SJCRH30 (cell line): ENCODE measurements at places on chromosomes 7 and 10.

DNA sequence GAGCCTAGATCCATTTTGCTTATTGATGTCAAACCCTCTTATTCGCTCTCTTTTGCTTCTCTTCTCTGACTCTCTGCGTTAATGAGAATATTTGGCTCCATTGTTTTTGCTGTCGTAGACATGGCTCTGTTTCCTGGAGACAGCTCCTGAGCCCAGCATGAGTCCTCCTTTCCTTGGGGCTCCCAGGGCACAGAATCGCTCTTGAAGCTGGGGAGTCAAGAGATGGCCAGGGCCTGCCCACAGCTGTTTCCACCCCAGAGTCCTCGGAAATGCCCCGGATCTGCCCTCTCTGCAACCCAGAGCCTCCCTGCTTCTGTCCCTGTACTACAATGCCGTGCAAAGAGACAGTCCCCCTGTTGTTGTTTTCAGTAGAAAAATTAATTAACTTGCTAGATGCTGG is 566.7 kb upstream of the FOXK1 start:
- no peak for DNase-seq

GRCh38 chr7:104628017-104628416 is 299.6 kb downstream of the LHFPL3 start:
- no peak for DNase-seq

DNA sequence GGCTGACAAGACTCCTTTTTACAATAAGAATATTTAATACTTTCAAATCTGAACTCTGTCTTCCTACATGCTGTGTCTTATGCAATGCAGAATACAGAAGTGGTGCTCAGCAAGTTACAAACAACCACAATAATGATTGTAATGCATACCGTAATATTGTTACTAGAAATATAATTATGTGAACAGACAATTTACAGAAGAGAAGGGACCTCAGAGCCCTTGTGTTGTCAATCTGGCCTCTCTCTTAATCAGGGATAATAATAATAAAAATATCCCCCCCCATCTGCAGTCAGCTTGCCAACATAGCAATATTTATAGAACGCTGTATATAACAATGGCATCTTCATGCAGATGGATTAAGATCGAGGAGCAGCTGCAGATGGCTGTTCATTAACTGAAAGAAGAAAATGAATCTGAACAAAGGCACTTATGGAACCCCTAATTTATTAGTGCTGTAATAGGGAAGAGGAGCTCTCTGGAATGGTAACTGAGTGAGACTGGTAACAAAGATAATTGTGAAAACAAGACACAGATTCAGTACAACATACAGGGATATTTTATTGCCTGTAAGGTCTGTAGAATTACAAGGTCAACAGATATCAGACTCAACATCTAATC is 106.3 kb downstream of the TMEM26 start:
- DNase-seq: peak; percentile 1

GRCh38 chr7:35576031-35576573 is 118.8 kb downstream of the HERPUD2 start:
- DNase-seq: no peak

DNA sequence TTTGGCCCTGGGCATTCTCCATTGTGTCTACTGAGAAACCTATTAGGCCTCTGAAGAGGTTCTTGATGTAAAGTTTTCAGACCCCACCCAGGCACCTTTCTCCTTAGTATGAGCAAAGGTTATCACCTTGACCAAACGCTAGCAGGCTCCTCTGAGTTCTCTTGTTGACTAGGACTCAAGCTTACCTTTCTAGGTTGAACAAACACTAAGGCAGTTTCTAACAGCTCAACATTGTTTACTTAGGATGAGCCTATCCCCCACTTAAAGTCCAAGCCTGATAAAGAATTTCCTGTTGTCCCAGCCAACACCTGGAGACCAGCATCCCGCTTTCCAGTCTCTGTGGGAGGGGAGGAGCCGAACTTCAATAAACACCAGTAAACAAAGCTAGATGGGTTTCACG is 26.3 kb upstream of the ITGB8 start:
- DNase-seq: no peak

- DNase-seq: no peak
Measured at GRCh38 chr7:77887567-77887966, 89.0 kb downstream of the PHTF2 start.

DNA sequence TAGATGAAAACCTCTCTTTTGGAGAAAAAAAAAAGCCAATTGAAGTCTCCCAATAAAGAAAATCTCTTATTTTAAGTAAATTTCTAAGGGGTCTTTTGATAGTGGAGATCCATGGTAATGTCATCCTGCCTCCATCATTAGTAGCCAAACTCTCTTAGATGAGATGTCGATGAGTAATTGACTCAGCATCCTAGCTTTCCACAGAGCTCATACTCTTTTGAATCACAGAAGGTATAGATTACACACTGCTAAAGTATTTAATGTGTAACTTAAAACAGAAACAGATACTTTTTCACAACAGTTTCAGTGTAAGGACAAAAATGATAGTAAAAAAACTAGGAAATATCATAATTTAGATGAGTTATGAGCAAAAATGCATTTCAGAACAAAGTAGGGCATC is 19.4 kb downstream of the MAGI2 start:
- DNase-seq: no peak

DNA sequence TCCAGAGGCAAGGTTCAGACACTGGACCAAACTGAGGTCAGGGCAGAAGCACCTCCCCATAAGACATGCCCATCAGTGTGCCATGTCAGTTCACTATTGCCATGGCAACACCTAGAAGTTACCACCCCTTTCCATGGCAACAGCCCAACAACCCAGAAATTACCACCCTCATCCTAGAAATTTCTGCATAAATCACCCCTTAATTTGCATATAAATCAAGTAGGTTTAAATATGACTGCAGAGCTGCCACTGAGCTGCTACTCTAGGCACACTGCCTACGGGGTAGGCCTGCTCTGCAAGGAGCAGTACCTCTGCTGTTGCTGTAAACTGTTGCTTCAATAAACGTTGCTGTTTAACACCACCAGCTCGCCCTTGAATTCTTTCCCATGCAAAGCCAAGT is 12.7 kb downstream of the STEAP2 start:
- DNase-seq: no peak

DNA sequence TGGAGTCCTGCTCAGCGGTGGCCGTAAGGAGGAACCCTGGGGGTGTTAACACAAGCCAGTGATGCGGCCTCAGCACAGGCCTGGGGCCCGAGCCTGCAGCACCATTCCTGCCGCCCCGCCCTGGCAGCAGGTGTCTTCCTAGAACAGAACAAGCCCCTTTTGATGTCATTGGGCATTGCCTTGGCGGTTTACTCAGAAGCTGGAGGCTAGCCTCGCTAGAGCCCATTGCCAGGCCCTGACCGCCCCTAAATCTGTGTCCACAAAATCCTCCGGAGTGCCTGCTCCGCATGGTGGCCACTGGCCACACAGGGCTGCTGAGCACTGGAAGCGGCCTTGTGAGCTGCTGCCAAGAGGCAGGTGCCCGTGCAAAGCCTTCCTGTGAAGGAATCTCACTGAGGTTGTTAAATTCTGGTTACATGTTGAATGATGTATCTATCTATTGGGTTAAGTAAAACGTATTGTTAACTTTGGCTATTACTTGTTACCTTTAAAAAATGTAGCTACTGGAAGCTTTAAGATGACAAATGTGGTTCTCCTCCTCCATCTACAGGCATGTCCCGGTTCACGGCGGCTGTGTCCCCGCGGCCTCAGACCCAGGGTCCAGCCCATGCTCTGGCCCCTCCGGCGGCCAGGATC is 1.2 kb upstream of the INPP5A start:
- DNase-seq: no peak

DNA sequence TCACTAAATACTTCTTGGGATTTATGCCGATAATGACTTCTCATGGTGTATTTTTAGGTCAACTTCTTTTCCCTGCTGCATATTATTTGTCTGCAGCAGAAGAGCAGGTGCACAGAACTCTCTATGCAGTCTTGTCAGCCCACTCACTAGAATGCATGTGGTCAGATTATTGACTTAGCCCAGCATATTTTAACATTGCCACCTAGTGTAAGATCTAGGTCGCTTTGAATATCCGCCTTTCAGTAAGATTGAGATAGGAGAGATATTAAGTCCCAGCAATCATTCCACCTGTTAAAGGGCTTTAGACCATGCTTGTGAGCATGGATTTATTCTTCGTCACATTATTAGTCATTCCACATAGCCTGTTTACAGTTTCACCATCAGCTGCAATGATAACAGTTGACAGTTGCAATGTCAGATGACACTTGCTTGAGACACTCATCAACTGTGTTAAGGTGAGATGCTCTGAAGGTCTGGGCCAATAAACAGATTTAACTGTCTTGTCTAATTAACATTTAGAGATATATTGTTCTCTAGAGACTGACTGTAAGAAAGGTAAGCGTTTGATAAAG is 491.7 kb downstream of the ARL4A start:
- DNase-seq: peak; percentile 39

DNA sequence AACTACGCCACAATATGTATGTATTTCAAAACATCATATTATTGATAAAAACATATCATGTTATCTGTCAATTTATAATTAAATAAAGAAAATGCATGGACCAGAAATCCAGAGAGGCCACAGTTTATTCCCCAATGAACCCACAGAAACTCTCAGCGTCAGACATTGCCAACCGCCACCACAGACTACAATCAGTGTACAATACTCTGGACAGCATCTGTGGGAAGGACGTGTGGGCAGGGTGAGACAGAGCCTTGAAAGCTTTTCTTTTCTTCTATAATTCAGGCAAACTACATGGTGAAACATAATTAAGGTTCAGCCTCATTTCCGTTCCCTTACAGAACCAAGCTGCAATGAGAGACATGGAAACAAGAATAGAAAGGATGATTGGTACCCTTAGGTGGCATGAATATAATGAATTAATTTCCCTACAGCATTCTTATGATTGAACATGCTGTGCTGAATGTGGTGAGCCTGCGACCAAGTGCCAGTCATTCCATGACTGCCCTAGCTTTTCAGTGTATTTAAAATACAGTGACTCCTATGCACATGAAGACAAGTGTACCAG is 909.3 kb downstream of the SORCS1 start:
- no peak for DNase-seq

DNA sequence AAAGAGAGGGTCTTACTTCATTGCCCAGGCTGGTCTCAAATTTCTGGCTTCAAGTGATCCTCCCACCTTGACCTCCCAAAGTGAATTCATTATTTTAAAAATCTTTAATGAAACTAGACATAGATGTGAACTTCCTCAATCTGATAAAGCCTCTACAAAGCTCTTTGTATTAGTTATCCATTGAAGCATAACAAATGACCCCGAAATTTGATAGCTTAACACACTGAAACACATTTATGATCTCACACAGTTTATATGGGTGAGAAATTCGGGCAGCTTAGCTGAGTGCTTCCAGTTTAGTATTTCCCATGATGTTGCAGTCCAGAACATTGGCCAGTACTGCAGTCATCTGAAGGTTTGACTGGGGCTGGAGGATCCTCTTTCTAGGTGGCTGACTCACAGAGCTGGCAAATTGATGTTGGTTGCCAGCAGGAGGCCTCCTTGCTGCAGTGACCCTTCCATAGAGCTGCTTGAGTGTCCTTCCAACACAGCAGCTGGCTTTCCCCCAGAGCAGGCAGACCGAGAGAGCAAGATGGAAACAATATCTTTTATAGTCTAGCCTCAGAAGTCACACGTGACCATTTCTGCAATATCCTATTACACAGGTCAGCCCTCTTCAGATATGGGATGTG is 16.6 kb upstream of the WNT8B start:
- DNase-seq: peak; percentile 71

- DNase-seq: no peak
Measured at GRCh38 chr7:123727071-123727837, 21.5 kb downstream of the WASL start.

DNA sequence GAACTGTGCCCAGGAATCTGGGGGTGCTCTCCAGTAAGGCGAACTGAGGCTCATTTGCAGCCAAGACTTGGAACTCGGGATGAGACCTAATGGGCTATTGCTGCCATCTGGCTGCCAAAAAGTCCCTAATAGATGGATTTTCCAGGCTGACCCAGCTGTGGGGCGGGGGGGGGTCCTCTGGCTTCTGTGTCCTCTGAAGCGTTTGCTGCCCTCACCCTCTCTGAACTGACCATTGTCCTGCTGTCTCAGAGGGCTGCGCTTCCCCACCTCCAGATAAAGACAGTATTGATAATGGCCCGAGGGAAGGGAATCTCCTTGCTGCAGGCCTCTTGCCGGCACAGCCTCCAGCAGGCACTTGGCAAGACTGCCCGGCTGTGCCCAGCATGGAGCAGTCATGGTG is 46.6 kb downstream of the CLEC2L start:
- no peak for DNase-seq

DNA sequence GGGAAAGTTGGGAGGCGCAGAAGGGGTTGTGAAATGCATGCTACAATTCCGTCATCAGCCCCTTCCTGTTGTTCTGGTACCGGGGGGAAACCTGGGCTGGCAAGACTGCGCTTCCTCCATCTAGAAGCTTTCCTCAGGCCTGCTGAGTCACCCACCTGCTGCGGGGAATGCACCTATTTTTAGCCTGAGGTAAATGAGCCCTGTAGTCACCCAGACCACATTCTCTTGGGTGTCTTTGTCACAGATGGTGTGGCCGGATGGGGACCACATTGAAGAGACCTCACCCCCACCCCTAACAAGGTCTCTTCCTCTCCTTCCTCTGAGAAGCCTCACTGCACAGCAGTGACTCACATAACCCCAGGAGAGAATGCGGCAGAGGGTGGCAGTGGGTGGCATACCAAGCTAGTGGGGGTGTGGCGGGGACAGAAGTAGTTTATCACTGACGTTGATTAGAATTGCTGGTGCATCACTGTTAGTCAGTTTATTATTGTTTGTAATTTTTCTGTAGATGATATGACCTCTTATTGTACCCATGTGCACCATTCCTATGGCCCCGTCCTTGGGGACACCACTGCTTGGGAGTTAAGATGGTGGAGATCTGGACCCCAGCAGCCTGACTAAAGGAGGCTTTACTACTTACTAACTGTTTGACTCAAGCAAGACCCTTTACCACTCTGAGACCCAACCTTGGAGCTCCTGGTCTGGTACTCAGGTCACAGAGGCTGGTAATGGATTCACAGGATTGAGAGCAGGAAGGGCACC is 83.0 kb upstream of the DUSP5 start:
- DNase-seq: no peak

DNA sequence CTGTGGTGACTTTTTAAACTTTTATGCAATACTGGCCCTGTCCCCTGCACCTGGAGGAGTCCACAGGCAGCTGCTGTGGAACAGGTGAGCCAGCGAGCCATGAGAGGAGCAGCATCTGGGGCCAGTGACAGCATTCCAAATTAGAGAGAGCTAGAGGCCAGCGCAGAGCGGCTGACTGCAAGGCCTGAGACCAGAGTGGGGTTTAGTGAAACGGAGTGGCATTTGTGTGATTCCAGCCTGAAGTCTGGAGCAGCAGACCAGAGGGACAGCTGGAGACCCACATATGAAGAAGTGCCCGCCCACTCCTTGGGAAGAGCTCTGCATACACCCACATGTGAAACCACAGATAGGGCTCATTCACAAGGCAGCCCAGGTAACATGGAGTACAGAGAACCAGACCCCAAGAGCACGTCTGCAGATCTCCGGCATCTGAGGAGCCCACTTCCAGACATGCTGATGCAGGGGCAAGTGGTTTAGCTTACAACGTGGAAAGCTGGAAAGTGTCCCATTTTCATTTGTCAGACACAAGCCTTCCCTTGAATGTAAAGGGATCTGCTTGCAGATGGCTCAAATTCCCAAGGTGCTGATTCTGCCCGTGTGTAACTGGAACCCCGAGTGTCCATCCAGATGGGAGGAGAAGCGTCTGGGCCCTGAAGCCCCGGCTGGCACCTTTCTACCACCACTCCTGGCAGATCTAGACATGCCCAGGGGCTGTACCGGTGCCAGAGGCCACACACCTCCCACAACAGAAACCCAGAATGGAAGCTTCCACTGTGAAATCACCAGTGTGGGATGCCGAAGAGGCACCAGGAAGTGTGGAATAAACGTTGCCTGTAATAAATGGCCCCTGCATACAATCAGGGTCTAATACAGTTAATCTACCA is 256.0 kb upstream of the TCERG1L start:
- DNase-seq: no peak

- no peak for DNase-seq
Measured at GRCh38 chr10:84123362-84123761, 15.9 kb upstream of the GHITM start.
